ENCODE measurements at places on chromosomes 5 and 9.

DNA sequence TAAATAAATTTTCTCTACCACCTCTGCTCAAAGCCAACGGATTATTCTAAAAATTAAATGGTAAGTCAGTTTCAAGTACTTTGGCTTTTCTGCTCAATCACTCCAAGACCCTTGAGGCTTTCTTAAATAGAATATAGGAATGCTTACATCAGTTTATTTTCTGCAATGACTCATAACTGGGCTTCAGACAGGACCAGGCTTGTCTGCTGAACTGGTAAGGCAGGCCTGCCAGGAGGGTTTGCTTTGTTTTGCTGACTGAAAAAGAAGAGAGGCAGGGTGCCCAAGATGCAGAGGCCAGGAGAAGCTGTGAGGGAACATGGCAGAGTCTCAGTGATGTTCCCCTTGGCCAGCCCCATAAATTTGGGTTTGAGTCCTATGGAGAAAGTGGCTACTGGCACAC is 60.3 kb upstream of the EPB41L4A start:
- H3K4me1 ChIP-seq: peaks cover 5% of the 10 kb centered on the region
- no peak overlapping the region for H3K4me3 ChIP-seq
- no peaks in the 10 kb centered on the region for H3K36me3 ChIP-seq
- no peak overlapping the region for H3K27ac ChIP-seq
- DNase-seq: no peak

GRCh38 chr5:128081111-128081851 is 2.3 kb upstream of the SLC12A2 start:
- no peaks in the 10 kb centered on the region for H3K36me3 ChIP-seq
- DNase-seq: no peak
- H3K27ac ChIP-seq: no peak overlapping the region
- peak overlapping the region; percentile 79 for H3K4me3 ChIP-seq
- H3K4me1 ChIP-seq: peaks cover 20% of the 10 kb centered on the region

- H3K4me3 ChIP-seq: peak overlapping the region; percentile 42
- DNase-seq: no peak
- H3K27ac ChIP-seq: no peak overlapping the region
- H3K4me1 ChIP-seq: peaks cover 30% of the 10 kb centered on the region
- peaks cover 4% of the 10 kb centered on the region for H3K36me3 ChIP-seq
- H3K27me3 ChIP-seq: peaks cover 20% of the 10 kb centered on the region
Observed at GRCh38 chr5:32446630-32447029, 2.1 kb upstream of the ZFR start.

- no peaks in the 10 kb centered on the region for H3K36me3 ChIP-seq
- no peak overlapping the region for H3K27ac ChIP-seq
- H3K27me3 ChIP-seq: no peaks in the 10 kb centered on the region
- no peak overlapping the region for H3K4me3 ChIP-seq
- H3K4me1 ChIP-seq: 0 out of 2 replicates have a peak, but pooled peaks cover 3% of the 10 kb centered on the region
- DNase-seq: no peak
Observed at GRCh38 chr9:87844506-87844905, 38.2 kb upstream of the SPATA31E1 start.

- no peak overlapping the region for H3K4me3 ChIP-seq
- no peaks in the 10 kb centered on the region for H3K27me3 ChIP-seq
- H3K27ac ChIP-seq: no peak overlapping the region
Observed at GRCh38 chr5:84091127-84091799, 293.4 kb downstream of the EDIL3 start.

- no peaks in the 10 kb centered on the region for H3K27me3 ChIP-seq
- H3K36me3 ChIP-seq: peaks cover 8% of the 10 kb centered on the region
- no peak overlapping the region for H3K4me3 ChIP-seq
- H3K27ac ChIP-seq: no peak overlapping the region
- DNase-seq: no peak
Observed at GRCh38 chr5:115097236-115097635, 72.5 kb downstream of the TRIM36 start.

DNA sequence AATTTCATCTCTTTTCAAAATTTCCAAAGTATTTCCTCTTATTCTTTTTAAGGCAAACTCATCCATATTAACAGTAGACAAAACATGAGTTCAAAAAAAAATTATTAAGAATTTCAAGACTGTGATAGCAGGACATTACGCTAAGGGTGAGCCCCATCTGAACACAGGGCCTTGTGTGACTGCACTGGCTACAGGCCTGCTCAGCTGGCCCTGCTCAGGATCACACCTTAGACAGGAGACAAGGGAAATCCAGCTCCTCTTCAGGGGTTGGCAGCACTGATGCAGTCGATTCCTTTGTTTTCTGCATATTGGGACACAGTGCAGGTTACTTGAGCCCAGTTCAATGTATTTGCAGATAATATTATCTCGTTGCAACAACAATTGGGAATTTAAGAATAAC is 444.7 kb downstream of the PLK2 start:
- no peak for DNase-seq
- no peaks in the 10 kb centered on the region for H3K27me3 ChIP-seq
- H3K27ac ChIP-seq: no peak overlapping the region
- H3K36me3 ChIP-seq: no peaks in the 10 kb centered on the region

DNA sequence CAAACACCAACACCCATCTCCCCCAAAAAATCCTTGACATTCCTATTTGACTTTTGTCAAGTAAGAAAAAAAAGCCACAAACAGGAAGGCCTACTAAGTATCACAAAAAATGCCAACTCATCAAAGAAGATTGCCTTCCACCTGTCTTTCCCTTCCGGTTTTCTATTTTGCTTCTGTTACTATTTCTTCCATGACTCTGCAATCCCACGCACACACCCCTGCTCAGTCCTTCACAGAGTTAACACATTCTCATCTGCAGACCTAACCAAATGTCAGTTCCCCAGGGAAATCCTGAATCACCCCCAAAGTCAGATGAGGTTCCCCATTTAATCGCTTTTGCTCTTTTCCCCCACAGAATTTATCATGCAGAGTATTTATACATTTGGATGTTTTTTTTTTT is 15.1 kb downstream of the LPAR1 start:
- no peak overlapping the region for H3K27ac ChIP-seq
- no peak overlapping the region for H3K4me3 ChIP-seq
- no peaks in the 10 kb centered on the region for H3K27me3 ChIP-seq
- H3K4me1 ChIP-seq: peaks cover 4% of the 10 kb centered on the region
- peaks cover 5% of the 10 kb centered on the region for H3K36me3 ChIP-seq

GRCh38 chr9:20640331-20641187 is 18.3 kb upstream of the MLLT3 start:
- peaks cover 18% of the 10 kb centered on the region for H3K4me1 ChIP-seq
- no peak overlapping the region for H3K4me3 ChIP-seq
- DNase-seq: no peak
- H3K36me3 ChIP-seq: no peaks in the 10 kb centered on the region
- H3K27ac ChIP-seq: no peak overlapping the region

DNA sequence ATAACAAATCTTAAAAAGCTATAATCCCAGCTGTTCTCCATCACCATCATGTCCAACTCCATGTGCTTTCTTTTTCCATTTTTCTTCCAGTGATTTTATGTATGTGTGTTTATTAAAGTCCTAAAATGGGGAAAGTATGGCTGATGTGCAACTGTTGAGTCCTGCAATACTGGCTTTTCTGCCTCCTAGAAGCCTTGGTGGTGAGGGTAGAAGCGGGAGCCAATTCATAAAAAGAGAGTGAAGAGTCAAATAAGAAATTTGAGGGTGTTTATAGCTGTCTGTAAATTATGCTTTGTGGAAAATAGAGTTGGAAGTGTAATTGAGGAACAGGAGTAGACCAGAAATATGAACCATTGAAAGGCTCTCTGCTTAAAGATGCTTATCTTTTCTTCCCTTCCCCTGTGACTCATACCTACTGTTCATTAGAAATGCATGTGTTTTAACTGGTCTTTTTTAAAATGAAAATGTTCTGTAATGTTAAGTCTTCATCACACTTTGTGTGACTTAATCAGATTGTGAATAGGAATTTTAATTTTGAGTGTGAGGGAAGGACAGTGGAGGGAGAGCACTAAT is 80.1 kb downstream of the ZCCHC7 start:
- H3K36me3 ChIP-seq: peaks cover 23% of the 10 kb centered on the region
- H3K27me3 ChIP-seq: no peaks in the 10 kb centered on the region
- DNase-seq: no peak
- 0 out of 2 replicates have a peak overlapping the region, but pooled peaks have one; percentile 5 for H3K4me3 ChIP-seq

DNA sequence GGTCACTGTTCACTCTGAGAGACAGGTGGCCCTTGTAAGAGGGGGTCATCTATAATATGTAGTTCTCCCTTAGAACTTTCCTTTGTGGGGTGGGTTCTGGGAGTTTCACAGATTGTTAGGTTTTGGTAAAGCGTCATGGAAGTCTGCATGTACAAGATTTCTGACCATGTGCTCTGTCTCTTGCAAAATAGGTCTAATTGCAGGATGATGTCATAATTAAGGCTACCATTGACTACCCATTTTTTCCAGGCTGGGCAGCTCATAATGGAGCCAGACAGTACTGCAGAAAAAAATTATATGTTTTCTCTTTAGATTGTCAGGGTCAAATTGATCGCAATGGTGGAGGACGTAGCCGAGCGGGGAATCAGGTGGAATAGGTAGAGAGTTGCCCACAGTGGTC is 3.7 kb upstream of the GM2A start:
- DNase-seq: no peak
- no peak overlapping the region for H3K4me3 ChIP-seq
- H3K36me3 ChIP-seq: no peaks in the 10 kb centered on the region
- peaks cover 6% of the 10 kb centered on the region for H3K27me3 ChIP-seq
- no peak overlapping the region for H3K27ac ChIP-seq

GRCh38 chr9:126621061-126621918 is 7.6 kb downstream of the LMX1B start:
- H3K36me3 ChIP-seq: no peaks in the 10 kb centered on the region
- peaks cover 100% of the 10 kb centered on the region for H3K27me3 ChIP-seq
- no peak overlapping the region for H3K4me3 ChIP-seq
- H3K4me1 ChIP-seq: peaks cover 79% of the 10 kb centered on the region
- DNase-seq: no peak

GRCh38 chr5:59285300-59286016 is 608.1 kb downstream of the PDE4D start:
- no peaks in the 10 kb centered on the region for H3K4me1 ChIP-seq
- no peak overlapping the region for H3K4me3 ChIP-seq

- no peaks in the 10 kb centered on the region for H3K36me3 ChIP-seq
- DNase-seq: no peak
- H3K27me3 ChIP-seq: no peaks in the 10 kb centered on the region
- peaks cover 15% of the 10 kb centered on the region for H3K4me1 ChIP-seq
Observed at GRCh38 chr9:127873223-127873691, 4.2 kb downstream of the AK1 start.

- DNase-seq: no peak
- H3K4me1 ChIP-seq: peaks cover 6% of the 10 kb centered on the region
- H3K4me3 ChIP-seq: no peak overlapping the region
- peaks cover 4% of the 10 kb centered on the region for H3K36me3 ChIP-seq
Observed at GRCh38 chr9:26263478-26263877, 585.2 kb upstream of the TUSC1 start.

- H3K4me3 ChIP-seq: no peak overlapping the region
- peaks cover 21% of the 10 kb centered on the region for H3K4me1 ChIP-seq
- no peak for DNase-seq
Observed at GRCh38 chr9:85871008-85871407, 69.9 kb upstream of the NAA35 start.
